ENCODE measurements at places on chromosomes 3 and 15.

DNA sequence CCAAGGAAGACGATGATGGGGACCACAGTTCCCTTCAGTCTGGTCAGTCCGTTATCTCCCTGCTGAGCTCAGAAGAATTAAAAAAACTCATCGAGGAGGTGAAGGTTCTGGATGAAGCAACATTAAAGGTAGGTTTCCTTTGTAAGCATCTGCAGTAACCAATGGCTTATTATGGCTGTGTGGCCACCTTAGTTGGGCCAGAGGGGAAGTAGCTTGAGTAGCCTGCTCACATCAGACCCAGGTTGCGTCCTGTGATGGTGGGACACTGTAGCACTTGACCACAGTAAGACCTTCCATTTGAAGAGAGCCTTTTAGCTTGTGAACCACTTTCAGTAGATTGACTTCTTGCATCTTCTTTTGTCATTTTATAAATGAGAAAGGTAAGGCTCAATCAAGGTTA, 22.6 kb downstream of the STARD5 start:
- no peak for DNase-seq

- DNase-seq, result no peak
These were observed 76.8 kb downstream of the THBS1 start for GRCh38 chr15:39657668-39658067.

- DNase-seq, result no peak
These were observed 31.6 kb downstream of the CHST2 start for GRCh38 chr3:143151004-143151731.

- no peak for DNase-seq
These were observed 272.1 kb downstream of the BBX start for GRCh38 chr3:107794664-107795443.

- no peak for DNase-seq
These were observed 46.5 kb upstream of the CGNL1 start for GRCh38 chr15:57329582-57330367.

- no peak for DNase-seq
These were observed 19.5 kb upstream of the TIMP4 start for GRCh38 chr3:12178091-12178820.

- peak; percentile 52 for DNase-seq
These were observed 137.8 kb upstream of the ADAMTS9 start for GRCh38 chr3:64825404-64826120.
